ENCODE measurements at places on chromosomes 5 and 9.

GRCh38 chr5:150214289-150214688, 24.4 kb downstream of the SLC6A7 start:
- no peak for DNase-seq

GRCh38 chr5:100519075-100519474, 16.1 kb upstream of the FAM174A start:
- no peak for DNase-seq

- DNase-seq: no peak
Measured at GRCh38 chr5:53834500-53834899, 274.1 kb downstream of the NDUFS4 start.

GRCh38 chr5:72817076-72817481, 618 bp downstream of the TNPO1 start:
- DNase-seq: peak; percentile 91

DNA sequence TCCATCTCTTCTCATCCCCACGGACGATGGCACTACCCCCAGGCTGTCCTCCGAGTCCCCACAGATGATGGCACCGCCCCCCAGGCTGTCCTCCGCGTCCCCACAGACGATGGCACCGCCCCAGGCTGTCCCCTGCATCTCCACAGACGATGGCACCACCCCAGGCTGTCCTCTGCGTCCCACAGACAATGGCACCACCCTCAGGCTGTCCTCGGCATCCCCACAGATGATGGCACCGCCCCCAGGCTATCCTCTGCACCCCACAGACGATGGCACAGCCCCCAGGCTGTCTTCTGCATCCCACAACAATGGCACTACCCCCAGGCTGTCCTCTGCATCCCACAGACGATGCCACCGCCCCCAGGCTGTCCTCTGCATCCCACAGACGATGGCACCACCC, 57.4 kb upstream of the PTCH1 start:
- DNase-seq: no peak

- no peak for DNase-seq
Measured at GRCh38 chr9:137392232-137393007, 30.5 kb downstream of the EXD3 start.
